ENCODE measurements at places on chromosomes 5 and 9. TPM values are rescaled to one million over a fixed set of nuclear protein-coding genes. Genes with fewer than 3 reads are reported as not detected.

Gene PRDM9
- total RNA-seq = not detected

Gene OLFML2A
- total RNA-seq = 43.6 TPM

Gene GZMA
- total RNA-seq = not detected

Gene PHYHD1
- total RNA-seq = 1.8 TPM

Gene CDH18
- 22.2 TPM for total RNA-seq

Gene SPINK4
- total RNA-seq = not detected

Gene PCDHB14
- total RNA-seq = 0.88 TPM

All from RPMI7951 (cell line).